Glomerular endothelial cell (primary cell): ENCODE measurements at places on chromosomes 2 and 18. TPM values are rescaled to one million over a fixed set of nuclear protein-coding genes. Genes with fewer than 3 reads are reported as not detected.

- no peak for DNase-seq
These were observed 61.9 kb upstream of the TFCP2L1 start for GRCh38 chr2:121346859-121347258.

- no peak for DNase-seq
These were observed 54.4 kb upstream of the CCDC68 start for GRCh38 chr18:55013685-55014084.

- no peak for DNase-seq
These were observed 166.4 kb upstream of the PXDN start for GRCh38 chr2:1910592-1911246.

DNA sequence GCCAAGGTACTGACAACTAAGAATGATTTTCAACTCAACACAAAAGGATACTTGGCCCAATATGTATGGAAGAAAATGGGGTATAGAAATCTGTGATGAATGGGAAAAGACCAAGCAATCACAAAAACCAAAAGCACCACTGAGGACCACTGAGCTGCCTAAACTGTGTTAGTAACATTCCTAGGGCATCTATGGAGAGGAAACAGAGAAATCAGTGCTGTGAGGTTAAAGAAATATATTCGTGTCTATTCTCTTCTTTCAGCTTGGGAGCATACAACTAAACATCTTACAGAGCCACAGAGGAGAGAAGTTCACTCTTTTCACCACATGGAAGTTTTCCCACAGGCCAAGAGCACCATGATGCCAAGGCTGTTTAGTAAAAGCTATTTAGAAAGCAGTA, 47.3 kb upstream of the CALCRL start:
- DNase-seq = no peak

DNA sequence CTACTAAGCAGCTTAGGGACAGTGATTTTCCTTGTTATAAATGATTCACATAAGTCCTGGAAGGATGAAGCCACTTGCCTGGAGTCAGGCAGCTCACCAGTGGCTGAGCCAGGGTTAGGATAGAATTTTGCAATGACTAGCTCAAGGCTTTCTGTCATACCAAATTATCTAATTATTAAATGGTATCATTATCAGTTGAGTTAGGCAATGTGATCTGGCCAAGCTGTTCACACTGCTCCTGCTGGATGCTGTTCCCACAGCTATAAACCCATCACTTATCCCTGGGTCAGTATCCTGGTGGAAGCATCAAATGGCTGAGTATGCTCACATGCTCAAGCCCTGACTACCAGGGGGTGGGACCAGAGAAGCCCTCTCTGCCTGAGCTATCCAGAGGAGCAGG, 235.2 kb downstream of the MTX2 start:
- DNase-seq = no peak

PTPRN gene
- 0.47 and 0.97 TPM in 2 replicates for total RNA-seq
